COLO829 (cell line): ENCODE measurements at places on chromosomes 3 and 15.
A peak's percentile ranks its signal among the peaks of the same experiment; 100 is the strongest.

DNA sequence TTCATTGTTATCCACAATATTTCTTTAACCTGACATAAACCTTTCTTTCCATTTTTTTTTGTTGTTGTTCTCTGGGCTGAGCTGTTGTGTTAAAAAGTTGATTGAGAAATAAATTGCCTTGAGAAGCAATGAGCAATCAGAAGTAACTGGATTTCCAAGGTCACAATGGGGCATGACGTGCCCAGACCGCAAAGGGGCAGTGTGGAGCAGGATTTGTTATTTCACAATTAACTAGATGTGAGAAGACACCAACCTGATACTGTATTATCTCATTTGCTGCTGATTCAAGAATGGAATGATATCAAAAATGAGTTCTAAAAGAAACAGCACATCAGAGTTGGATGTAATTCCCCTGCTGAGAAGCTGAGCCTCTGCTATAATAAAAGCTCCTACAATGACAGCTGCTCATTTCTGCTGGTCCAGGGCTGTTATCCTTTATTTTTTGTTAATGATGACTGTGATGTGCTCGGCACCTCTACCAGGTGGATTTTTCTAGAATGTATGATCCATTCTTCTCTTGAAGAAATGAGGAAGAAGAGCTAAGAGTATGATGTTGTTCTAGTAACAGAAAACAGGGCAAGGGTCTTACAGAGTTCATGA, 28.1 kb downstream of the CPNE4 start:
- DNase-seq = peak; percentile 50

DNA sequence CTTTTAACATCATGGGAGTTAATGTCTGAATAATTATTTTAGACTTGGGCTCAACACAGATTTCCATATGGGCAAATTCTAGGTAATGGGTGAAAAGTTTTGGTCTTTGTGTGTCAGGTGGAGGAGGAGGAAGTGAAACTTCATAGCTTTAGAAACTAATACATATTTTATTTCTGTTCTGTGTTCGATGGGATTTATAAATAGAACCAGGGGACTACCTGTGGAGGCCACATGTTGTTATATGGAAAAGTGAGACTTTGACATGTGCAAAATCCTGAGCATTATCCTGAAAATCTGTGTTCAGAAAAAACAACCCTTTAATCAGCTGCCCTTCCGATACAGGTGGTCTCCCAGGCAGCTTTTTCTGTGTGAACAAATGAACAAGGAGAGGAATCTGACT, 209.5 kb downstream of the SOX2 start:
- no peak for DNase-seq

DNA sequence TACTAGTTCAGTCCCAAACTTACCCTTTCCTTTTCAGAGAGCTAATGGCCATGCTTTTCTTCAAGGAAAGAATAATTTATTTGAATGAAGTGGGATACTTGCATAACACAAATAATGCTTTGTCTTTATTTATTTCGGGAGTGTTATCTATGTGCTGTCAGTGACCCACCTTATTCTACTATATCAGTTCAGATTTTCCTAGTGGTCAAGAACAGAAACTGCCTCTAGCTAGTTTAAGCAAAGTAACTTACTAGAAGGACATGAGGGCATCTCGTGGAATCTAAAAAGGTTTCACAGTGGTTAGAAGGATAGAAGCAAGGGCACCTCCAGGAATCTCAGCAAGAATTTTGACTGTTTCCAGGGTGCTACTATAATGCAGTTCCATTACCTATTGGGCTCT, 3.8 kb upstream of the TIMMDC1 start:
- DNase-seq = no peak

DNA sequence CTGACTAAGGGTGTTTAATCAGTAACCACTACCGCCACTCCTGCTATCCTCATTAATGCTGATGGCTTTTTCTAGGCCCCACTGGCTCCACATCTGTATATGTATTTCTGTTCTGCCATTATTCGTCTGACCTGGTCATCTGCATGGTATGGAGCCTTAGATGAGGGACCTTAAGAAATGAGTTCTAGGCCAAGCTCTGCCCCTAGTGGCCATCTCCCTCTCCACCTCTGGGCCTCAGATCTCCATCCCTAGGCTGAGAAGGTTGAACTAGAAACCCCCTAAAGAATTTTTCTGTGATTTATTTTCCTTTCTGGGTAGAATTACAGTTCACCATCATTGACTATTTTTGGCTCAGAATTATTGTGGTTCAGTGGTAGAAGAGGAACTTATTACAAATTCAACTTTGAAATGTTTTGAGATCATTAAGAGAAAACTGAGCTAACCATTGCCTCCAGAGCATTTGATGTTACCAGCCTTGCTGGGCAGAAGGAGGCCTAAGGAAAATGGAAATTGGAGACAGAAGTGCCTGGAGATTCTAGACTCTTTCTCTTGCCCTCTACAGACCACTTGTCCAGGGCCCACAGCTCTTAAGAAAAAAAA, 325.2 kb upstream of the NR2E3 start:
- no peak for DNase-seq

- no peak for DNase-seq
Observed at GRCh38 chr15:69215314-69216035, 55.0 kb downstream of the GLCE start.

DNA sequence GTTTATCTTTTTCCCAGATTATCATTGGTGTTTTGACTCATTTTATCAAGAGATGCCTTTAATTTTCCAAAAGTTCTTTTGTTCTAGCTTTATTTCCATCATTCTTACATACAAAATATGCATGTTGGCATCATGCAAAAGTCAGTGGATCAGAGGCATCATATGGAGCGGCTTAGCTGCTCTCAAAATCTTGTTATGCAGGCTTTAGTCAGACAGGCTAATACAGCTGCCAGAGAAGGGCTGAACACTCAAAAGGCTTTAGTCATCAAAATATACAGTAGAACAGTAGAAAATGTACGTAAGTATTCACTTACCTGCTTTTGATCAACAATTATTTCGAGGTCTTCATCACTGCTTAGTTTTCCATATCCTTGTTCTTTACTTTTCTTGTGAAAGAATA, 65.5 kb downstream of the PEX5L start:
- no peak for DNase-seq

DNA sequence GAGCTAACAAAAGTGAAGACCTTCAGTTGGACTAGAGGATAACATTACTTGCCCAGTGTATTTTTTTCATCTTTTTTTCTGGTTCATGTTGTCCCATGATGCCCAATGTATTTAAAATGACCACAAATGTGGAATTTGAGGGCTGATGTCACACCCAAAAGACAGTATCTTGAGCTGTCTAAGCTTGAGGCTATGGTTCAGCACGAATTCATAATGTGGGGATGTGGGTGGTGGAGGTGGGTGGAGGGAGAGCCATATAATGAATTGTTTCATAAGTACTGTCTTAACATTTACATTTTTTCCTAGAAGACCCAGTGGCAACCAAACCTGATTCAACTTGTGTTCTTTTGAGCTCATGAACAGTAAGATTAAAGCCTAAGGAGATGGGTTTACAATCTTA, 37.5 kb downstream of the CHAC1 start:
- DNase-seq = peak; percentile 42

- DNase-seq = no peak
Observed at GRCh38 chr3:87771337-87772192, 287.2 kb downstream of the CGGBP1 start.

DNA sequence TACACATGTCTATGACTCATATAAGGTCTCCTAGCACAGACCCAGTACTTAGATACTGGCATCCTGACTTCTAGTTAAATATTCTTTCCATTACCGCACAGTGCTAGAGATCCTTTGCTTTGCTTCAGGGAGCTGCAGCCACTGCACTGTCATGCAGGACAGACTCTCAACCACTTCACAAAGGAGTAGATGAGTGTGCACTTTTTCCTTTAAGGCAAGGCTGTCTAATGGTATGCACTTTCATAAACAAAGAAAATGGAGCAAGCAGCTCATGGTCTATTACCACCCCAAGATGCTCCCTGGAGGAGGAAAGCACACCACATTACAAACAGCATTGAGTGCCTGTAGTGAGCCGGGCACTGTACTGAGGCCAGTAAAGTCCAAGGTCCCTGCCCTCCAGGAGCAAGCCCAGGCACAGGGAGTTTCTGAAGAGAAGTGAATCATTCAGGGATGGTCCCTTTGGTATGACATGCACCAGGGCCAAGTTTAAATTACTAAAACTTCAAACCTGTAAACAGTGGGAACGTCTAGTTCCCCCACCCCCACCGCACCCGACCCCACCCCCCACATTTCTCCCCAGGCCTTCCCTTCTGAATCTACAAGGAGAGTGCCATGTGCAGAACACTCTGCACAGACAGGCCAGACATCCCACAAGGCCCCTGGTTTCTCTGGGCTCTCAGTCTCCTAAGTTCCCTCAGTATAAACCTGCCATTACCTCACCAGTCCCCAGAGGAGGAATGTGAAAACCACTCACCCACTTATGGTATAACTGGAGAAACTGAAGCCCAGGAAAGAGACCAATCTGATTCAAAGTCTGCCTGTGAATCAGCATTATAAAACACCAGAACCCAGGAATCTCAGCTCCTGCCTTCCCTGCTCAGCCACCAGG, 107.8 kb upstream of the BCL6 start:
- no peak for DNase-seq

- peak; percentile 28 for DNase-seq
Observed at GRCh38 chr3:65888980-65889706, 149.6 kb downstream of the MAGI1 start.

DNA sequence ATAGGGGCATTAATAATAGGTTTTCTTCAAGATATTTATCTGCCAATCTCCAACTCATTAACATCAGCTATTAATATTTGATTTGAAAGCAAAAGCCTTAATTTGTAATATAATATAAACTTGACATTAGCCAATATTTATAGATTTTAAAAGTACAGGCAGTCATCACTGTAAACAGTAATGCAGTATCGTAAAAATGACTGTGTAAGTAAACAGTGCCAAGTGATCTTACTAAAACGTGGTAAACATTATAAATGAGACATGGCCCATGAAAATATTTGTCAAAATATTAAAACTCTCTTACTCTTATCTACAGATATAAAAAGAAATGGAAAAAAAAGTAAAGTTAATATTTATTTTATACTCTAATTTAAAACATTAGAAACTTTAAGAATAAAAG, 101.6 kb upstream of the EPHA6 start:
- DNase-seq = no peak

DNA sequence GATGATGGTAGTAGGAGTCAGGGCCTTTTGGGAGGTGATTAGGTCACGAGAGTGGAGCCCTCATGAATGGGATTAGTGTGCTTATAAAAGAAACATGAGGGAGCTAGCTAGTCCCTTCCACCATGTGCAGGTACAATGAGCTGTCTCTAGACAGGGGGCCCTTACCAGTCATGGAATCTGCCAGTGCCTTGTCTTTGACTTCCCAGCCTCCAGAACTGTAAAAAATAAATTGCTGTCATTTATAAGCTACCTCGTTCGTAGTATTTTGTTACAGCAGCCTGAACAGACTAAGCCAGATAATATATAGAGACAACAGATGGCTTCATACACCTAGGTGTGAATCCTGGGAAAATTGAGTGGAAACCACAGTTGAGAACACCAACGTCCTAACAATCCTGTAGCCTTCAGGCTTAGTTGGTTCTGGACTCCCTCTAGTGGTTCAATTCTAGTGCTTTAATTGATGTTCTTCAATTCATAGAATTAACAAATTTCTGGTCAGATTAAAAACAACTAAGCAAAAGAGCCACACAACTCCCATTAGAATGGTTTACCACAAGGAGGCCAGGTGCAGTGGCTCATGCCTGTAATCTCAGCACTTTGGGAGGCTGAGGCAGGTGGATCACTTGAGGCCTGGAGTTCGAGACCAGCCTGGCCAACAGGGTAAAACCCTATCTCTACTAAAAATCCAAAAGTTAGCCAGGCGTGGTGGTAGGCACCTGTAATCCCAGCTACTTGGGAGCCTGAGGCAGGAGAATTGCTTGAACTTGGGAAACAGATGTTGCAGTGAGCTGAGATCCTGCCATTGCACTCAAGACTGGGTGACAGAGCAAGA, 21.3 kb upstream of the GATM start:
- no peak for DNase-seq

- DNase-seq = no peak
Observed at GRCh38 chr15:51307811-51308210, 30.6 kb downstream of the CYP19A1 start.

DNA sequence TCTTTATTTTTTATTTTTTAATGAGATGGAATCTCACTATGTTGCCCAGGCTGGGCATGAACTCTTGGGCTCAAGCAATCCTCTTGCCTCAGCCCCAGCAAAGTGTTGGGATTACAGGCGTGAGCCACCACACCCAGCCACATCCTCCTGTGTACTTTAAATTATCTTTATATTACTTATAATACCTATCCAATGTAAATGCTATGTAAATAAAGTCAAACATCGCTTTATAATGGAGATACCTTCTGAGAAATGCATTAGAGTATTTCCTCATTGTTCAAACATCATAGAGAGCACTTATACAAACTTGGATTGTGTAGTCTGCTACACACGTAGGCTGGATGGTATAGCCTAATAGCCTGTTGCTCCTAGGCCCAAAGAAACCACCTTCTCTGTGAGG, 41.4 kb upstream of the MAGI1 start:
- DNase-seq = no peak

GRCh38 chr3:124986192-124987143, 51.9 kb upstream of the MUC13 start:
- DNase-seq = peak; percentile 23

GRCh38 chr15:70200511-70201424, 103.1 kb upstream of the TLE3 start:
- DNase-seq = no peak

- no peak for DNase-seq
Observed at GRCh38 chr15:41849861-41850260, 11.2 kb downstream of the PLA2G4B start.

DNA sequence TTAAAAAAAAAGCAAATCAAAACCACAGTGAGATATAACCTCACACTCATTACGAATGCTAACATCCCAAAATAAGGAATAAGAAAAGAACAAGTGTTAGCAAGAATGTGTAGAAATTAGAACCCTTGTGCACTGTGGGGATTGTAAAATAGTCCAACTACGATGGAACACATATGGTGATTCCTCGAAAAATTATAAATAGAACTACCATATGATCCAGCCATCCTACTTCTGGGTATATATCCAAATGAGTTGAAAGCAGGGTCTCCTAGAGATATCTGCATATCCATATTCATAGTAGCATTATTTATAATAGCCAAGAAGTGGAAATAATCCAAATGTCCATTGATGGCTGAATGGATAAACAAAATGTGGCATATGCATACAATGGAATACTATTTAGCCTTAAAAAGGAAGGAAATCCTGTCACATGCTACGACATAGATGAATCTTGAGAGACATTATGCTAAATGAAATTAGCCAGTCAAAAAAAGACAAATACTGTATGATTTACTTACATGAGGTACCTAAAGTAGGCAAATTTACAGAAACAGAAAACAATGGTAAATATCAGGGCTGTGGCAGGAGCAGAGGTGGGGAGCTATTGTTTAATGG, 55.6 kb downstream of the UACA start:
- no peak for DNase-seq

- no peak for DNase-seq
Observed at GRCh38 chr15:65426216-65426853, 3.6 kb upstream of the IGDCC4 start.

GRCh38 chr3:100448079-100448478, 44.3 kb upstream of the TMEM45A start:
- DNase-seq = no peak

- no peak for DNase-seq
Observed at GRCh38 chr3:8734137-8734878, 706 bp downstream of the CAV3 start.
